ENCODE measurements at places on chromosomes 13 and 19.
A peak's percentile ranks its signal among the peaks of the same experiment; 100 is the strongest.

DNA sequence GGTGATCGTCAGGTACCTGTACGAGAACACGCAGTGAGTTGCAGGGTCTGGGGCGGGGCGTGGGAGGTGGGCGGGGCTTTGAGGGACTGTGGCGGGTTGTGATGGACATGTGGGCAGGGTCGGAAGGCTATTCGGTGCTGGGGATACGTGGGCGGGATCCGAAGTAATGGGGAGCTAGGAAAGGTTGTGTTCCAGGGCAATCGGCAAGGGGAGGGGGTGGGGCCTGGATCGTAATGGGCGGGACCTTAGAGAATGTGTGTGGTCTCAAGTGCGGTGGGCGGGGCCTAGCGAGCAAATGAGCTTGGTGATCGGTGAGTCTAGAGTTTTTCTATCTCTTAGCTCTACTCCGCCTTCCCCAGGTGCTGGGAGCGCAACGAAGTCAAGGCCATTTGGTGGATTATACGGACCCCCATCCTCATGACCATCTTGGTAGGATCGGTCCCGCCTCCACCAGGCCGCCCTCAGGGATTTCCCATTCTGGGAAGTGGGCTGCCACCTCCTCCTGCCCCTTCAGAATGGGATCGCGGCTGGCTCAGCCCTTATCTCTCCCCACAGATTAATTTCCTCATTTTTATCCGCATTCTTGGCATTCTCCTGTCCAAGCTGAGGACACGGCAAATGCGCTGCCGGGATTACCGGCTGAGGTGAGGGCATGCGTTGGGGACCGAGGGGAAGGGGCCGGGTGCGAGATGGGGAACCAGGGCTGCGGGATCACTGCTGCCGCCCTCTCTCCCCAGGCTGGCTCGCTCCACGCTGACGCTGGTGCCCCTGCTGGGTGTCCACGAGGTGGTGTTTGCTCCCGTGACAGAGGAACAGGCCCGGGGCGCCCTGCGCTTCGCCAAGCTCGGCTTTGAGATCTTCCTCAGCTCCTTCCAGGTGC, 9.6 kb downstream of the GIPR start:
- DNase-seq: peak; percentile 72

DNA sequence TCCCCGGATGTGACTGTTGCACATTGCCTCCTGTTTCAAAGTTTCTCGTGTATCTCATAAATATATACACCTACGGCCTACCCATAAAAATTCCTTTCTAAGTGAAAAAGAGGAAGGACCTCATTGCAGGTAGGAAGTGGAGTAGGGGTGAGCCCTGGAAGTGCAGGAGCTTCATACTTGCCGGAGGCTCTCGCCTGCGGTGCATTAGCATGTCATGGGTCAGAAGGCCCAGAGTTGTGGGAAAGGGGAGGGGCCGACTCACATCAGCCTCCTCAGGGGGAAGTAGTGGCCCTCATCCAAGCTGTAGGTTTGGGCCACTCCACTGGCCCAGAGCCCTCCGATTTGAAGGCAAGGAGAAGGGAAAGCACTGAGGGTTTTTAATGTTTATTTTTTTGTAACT, 26.0 kb upstream of the IRS2 start:
- no peak for DNase-seq

- DNase-seq: no peak
Measured at GRCh38 chr19:33512021-33512420, 9.6 kb downstream of the PEPD start.

- no peak for DNase-seq
Measured at GRCh38 chr13:79271616-79272015, 134.4 kb downstream of the RBM26 start.

- DNase-seq: no peak
Measured at GRCh38 chr13:109281903-109282635, 504.3 kb downstream of the IRS2 start.

DNA sequence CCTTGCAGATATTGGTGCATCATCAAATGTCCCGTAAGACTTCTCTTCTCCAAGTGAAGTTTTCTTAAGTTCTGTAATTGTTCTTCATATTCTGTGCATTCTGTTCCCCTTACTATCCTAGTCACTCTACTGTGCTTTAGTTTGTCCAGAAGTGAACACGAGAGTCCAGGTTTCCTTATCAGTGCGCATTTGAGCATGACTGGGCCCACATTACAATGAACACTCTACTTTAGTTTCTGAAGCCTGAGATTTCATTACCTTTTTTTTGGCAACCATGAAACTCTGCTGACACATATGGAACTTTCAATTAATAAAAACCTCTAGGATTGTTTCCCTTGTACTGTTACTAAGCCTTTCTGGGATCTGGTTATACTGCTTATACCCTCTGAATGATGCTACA, 270.0 kb downstream of the KCNRG start:
- no peak for DNase-seq

DNA sequence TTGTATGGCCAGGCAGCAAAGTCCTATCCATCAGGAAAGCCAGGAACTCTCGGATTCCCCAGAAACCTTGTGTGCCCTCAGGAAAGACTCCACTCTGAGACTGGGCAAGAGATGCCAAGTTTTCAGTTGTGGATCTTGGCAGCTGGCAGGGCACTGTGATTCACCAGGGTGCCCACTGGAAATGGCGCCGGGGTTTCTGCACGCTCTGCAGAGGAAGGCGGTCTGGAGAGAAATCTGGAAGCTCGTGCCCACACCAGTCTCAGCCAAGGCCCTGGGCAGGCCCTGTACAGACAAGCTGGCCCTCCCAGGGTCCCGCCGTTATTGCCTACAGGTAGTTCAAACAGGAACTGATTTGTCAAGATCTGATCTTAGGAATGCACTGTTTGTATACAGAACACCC, 4.9 kb downstream of the NAPA start:
- DNase-seq: no peak

- DNase-seq: no peak
Measured at GRCh38 chr13:65336916-65337315, 1893.2 kb downstream of the PCDH9 start.

All from activated CD4-positive, alpha-beta T cell treated with anti-CD3 and anti-CD28 coated beads for 1 hour (primary cell).